ENCODE measurements at places on chromosomes 6 and 20.

- DNase-seq: no peak
Observed at GRCh38 chr6:14292119-14292518, 174.5 kb downstream of the CD83 start.

GRCh38 chr6:43334466-43335095 is 26.0 kb upstream of the CRIP3 start:
- peak; percentile 8 for DNase-seq

GRCh38 chr6:10386220-10386619 is 28.7 kb downstream of the TFAP2A start:
- DNase-seq: no peak

DNA sequence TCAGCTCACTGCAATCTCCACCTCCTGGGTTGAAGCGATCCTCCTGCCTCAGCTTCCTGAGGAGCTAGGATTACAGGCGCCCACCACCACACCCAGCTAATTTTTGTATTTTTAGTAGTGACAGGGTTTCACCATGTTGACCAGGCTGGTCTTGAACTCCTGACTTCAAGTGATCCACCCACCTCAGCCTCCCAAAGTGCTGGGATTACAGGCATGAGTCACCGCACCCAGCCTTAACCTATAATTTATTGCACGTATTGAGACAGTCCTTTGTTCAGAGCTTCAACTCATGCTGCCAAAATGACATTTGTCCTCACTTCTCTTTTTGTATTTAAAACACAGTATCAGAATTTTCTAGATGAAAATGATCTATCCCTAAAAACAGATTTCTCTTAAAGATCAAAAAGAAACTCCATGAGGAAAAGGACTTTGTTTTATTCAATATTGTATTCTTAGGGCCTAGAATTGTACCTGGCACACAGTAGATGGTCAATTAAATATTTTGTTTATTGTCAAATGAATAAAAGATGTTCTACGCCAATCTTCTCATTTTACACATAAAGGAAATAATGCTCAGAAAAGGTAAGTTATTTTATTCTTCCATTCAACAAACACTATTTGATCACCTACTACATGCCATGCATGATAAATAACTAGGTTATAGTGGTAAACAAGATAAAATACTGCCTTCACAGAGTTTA is 10.8 kb downstream of the SERAC1 start:
- DNase-seq: no peak

DNA sequence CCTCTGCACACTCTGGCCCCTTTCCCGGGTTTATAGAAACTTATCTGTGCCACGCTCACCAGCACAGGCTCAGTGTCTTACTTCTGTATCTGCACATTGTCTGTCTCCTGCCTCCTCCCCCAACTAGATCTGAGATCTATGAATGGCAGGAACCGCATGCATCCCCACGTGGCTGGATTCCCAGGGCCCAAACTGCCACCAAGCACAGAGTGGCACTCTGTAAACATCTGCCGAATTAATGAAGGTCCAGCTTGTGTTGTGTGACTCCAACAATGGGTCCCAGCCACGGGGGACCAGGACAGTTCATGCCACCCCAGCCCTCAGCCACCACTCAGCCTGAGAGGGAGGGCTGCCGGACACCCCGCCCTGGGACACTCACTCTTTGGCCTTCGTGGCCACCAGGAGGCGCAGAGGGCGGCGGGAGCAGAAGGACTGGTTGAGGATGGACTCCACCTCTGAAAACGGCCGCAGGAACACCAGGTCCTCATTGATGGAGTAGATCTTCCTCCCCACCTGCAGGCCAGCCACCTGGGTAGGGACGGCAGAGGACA is 171.1 kb downstream of the PREX1 start:
- DNase-seq: peak; percentile 94

GRCh38 chr20:47980336-47981177 is 195.3 kb upstream of the SULF2 start:
- no peak for DNase-seq

GRCh38 chr6:105794239-105794638 is 291.9 kb upstream of the PRDM1 start:
- peak; percentile 35 for DNase-seq

GRCh38 chr6:43799551-43800297 is 29.7 kb downstream of the VEGFA start:
- no peak for DNase-seq

DNA sequence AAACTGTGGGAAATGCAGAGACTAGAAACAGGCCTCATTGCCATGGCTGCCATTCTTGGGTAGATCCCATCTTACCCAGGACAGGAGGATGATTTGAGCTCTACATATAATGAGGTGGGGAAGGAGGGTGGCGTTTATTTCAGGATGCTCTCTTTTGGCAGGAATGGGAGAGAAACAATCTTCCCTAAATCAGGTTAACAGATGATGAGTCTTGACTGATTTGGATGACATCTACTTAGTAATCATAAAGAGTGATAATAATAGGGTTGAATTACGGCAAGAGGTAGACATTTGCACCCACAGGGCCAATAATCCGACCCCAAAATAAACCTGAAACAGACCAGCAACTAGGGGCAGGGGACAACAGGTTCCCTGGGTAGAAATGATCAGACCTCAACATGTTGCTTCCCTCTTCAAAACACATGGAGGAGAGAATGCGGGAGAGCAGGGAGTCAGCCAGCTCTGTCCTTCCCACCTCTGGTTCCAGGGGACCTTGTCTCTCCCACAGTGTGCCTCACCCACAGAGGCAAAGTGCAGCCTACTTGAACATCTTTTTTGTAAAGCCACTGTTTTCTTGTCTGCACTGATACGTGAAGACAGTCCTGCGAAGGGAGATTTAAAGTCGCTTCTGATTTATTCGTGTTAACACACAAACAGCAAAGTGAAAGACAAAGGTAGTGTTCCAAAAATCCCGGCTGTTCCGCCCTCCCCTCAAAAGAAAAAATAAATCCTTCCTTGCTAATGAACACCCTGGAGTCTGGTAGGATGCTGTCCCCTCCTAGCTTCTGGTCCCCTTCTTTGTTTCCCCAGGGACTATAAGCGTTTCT is 3.9 kb downstream of the FOXQ1 start:
- no peak for DNase-seq

DNA sequence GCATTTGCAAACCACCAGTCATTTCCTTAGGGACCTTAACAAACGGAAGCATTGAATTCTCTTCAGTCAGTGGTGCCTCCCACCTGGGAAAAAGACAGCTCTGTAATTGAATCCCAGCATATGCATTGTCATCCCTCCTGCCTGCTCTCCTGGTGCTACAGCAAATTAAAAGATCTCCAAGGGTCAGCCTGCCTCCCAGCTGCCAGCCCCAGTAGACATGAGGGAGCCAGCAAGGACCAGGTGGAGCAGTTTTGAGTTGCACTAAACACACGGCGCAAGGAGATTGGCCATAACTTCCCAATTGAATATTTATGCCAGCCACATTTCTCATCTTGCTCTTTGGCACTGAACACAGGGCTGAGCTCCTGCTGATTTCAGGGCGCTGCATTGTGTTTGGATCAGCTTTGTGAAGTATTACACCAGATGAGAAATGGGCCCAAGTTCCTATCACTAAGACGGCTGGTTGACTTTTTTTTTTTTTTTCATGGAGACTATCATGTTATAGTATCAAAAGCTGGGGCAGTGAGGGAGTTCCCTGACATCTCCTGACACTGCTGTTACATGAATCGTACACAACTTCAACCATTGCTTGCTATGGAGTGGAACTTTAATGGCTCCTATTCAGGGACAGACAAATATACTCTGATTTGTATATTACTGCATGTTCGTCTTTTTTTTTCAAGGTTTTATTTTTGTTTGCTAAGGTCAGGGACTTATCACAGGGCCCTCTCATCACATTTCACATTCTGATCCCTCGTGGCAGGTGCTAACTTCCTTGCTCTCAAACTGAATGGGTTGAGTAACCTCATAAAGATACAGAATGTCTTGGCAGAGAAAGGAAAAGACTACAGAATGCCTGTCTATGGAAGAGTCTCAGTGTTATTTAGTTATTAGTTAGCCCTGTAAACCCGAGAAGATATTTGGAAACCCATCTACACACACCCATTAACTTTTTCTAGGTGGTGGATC is 191.1 kb downstream of the EYA4 start:
- DNase-seq: no peak

DNA sequence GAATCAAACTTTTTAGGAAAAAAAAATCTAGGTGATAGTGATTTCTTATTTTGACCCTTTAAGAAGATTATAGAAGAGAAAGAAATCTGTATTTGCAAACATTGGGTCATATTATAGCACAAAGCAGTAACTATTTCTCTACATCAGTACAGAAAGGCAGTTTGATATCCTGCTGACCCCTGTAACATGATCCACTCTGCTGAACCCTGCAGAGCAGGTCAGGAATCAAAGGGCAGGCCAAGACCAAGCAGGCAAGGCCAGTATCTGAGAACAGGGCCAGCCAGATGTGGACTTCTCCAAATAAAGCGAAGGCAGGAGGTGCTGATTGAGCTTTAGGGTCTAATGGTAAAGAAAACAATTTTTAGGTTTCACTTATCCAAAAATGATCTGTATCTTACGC is 239.4 kb downstream of the PTPRK start:
- peak; percentile 16 for DNase-seq

- no peak for DNase-seq
Observed at GRCh38 chr6:13614126-13614925, 809 bp upstream of the NOL7 start.

DNA sequence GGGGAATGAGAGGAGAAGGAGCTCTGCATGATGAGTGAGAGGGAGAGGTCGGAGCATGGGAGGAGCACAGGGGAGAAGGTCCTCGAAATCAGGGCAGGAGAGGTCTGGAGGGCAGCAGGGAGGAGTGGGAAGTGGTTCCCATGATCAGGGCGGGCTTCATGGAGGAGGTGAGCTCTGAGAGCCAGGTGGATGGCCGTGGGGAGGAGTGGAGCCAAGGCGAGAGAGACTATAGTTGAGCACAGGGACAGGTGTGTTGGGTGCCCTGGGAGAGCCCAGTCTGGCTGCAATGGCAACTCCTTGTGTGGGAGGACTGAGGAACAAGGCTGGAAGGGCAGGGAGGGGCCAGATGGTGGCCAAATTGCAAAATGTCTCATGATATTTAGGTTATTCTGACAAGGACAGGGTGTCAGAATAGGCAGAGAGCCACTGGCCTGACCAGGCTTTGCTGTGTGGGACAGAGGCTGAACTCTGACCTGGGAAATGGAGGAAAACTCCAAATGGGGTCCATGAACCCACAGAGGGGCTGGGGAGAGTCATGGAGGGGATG is 21.4 kb downstream of the TTBK1 start:
- DNase-seq: no peak

GRCh38 chr6:42696526-42697267 is 25.7 kb downstream of the PRPH2 start:
- DNase-seq: no peak

DNA sequence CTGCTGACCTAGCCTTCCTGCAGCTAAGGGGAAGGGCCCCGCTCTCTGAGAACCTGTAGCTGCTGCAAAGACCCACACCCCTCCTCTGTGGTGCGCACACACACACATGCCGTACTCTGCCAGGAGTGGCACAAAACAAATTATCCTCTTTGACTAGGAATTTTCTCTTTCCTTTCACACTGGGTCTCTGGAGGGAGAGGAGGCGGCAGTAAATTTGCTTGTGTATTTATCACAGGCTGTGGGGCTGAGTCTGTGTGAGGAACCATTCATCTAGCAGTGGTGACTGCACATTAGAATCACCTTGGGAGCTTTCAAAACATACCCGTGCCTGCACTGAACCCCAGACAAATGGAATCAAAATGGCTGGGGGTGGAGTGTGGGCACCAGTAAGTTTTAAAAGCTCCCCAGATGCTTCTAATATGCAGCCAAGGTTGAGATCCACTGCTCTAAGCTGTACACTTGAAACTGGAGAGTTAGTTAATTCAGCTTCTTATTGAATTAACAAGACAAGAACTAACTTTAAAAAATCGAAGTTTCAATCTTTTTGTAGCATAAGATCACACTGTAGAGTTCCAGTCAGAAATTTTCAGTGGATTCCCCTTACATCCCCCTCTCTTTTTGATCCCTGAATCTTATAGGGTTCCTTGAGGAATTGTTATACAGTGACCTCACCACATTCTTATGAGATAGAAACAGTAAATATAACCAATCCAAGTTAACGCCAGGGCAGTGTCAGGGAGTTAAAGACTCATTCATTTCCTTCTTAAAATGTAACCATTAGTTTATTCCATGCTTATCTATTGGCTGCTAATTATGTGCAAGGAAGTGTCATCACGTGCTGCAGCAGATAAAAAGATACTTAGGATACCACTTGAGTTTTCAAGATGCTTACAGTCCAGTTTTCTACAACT is 29.8 kb upstream of the GMDS start:
- no peak for DNase-seq

GRCh38 chr6:142925575-142926110 is 19.3 kb downstream of the HIVEP2 start:
- no peak for DNase-seq

GRCh38 chr20:47951521-47951971 is 166.3 kb upstream of the SULF2 start:
- no peak for DNase-seq

DNA sequence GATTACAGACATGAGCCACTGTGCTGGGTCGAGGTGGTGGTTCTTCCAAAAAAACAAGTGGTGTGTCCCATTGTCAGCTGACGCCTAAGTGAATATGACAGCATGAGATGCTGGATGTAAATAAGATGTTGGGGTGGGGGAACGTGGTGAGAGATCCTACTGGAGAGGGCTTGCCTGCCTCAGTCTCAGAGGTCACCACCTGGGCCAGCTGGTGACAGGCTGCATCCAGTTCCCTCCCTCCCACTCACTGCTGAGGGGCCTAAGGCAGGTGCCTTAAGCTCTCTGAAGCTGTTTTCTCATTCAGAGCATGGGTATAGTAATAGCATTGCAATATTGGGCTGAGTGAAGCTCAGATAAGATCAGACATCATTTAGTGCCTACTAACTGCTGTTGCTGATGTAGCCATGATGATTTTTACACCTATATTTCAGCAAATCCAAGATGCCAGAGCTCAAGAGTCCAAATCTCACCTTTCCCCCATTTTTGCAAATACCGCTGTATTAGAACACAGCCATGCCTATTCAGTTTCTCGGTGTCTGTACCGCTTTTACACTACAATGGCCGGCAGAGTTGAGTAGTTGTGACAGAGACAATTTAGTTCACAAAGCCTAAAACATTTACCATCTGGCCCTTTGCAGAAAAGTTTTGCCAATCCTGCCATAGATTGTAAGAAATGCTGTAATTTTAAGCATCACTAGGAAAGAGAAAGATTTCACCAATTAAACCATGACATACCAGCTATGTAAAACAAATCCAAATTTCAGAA is 171.3 kb downstream of the ANKRD60 start:
- DNase-seq: no peak

DNA sequence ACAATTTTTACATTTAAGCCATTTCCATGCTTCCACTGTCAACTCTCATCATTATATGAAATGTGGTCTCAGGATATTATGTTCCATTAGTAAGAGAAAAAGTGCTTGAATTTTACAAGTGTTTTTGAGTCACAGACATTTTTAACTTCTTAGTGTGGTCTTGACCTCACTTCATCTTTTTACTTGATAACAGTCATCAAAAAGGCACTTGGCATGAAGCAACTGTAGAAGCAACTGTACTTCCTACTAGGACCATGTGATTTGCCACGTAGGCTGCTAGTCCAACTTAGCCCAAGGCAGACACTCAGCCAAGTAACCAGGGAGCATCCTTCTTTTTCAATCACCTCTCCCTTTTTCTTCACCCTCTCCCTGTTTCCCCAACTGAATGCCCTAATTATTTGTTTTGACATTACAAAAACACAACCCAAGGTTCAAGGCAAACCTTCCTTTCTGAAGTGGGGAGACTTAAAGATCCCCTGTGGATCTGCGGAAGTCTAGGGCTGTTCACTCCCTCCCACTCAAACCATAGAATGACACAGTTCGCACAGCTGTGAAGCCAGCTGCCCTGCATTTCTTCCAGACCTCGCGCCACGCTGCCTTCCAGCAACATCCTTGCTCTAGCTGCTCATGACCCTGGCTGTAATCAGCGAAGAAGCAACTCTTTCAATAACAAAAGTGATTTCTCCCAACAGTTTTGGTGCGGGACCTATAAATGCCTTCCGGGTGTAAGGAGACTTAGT is 45.0 kb downstream of the PHACTR1 start:
- no peak for DNase-seq

Measured in HuH-7.5 (cell line).